ENCODE measurements at places on chromosomes 7 and 10. TPM values are rescaled to one million over a fixed set of nuclear protein-coding genes. Genes with fewer than 3 reads are reported as not detected.

The CPN1 gene
- not detected for polyA plus RNA-seq

The NAT16 gene
- 0.15 TPM for polyA plus RNA-seq

The CNPY1 gene
- 0.23 TPM for polyA plus RNA-seq

The CFAP70 gene
- not detected for polyA plus RNA-seq

The SPDYE2B gene
- polyA plus RNA-seq: 1.4 TPM

The ZPBP gene
- polyA plus RNA-seq: not detected

The AGFG2 gene
- 10.9 TPM for polyA plus RNA-seq

The EDRF1 gene
- polyA plus RNA-seq: 21.0 TPM

The ADAMTS14 gene
- polyA plus RNA-seq: 14.2 TPM

The SFMBT2 gene
- 8.0 TPM for polyA plus RNA-seq

The FAM25G gene
- not detected for polyA plus RNA-seq

The SH2B2 gene
- 16.3 TPM for polyA plus RNA-seq

The PDZD7 gene
- 0.94 TPM for polyA plus RNA-seq

The VAX1 gene
- polyA plus RNA-seq: not detected

The SYT15B gene
- not detected for polyA plus RNA-seq

The TSPAN15 gene
- 38.6 TPM for polyA plus RNA-seq

The PRTFDC1 gene
- polyA plus RNA-seq: not detected

The ANKRD1 gene
- 16.3 TPM for polyA plus RNA-seq

The CALML5 gene
- 4.6 TPM for polyA plus RNA-seq

The NPC1L1 gene
- polyA plus RNA-seq: 0.08 TPM

The DYNC1I1 gene
- 0.69 TPM for polyA plus RNA-seq

The TFPI2 gene
- 2.5 TPM for polyA plus RNA-seq

The COL28A1 gene
- polyA plus RNA-seq: 1.5 TPM

The AKR1D1 gene
- polyA plus RNA-seq: 0.08 TPM

The POLR2J2 gene
- 2.1 TPM for polyA plus RNA-seq

The VSTM4 gene
- 39.3 TPM for polyA plus RNA-seq

The CAV1 gene
- 223 TPM for polyA plus RNA-seq

Data from muscle of arm (tissue), 14 donors.